Kasumi-1 (cell line): ENCODE measurements at places on chromosomes 4 and X.

- DNase-seq, result no peak
These were observed 114.9 kb upstream of the AFF2 start for GRCh38 chrX:148385471-148385870.

- no peak for DNase-seq
These were observed 127.9 kb downstream of the KLHL8 start for GRCh38 chr4:87092389-87093141.

GRCh38 chr4:154254999-154255398, 236.6 kb downstream of the DCHS2 start:
- DNase-seq, result no peak

GRCh38 chr4:55008166-55009056, 117.0 kb downstream of the KDR start:
- DNase-seq, result peak; percentile 68
